ENCODE measurements at places on chromosomes 6 and 20. TPM values are rescaled to one million over a fixed set of nuclear protein-coding genes. Genes with fewer than 3 reads are reported as not detected.

TCF15 gene
- total RNA-seq = not detected

LY6G6F gene
- total RNA-seq = not detected

GPX5 gene
- not detected for total RNA-seq

DEFB118 gene
- not detected for total RNA-seq

FLRT3 gene
- total RNA-seq = 2.8 TPM

EPB41L1 gene
- 18.5 TPM for total RNA-seq

C20orf204 gene
- total RNA-seq = 1.7 TPM

NFATC2 gene
- total RNA-seq = 1.8 TPM

HDAC2 gene
- total RNA-seq = 55.3 TPM

TMEM14A gene
- 21.4 TPM for total RNA-seq

MRPL18 gene
- 50.6 TPM for total RNA-seq

RNF144B gene
- 10.9 TPM for total RNA-seq

ASIP gene
- total RNA-seq = 0.32 TPM

ADGRB3 gene
- total RNA-seq = 0.61 TPM

HDGFL1 gene
- total RNA-seq = not detected

TMEM170B gene
- 1.5 TPM for total RNA-seq

COL10A1 gene
- total RNA-seq = 73.0 TPM

HSPA1L gene
- 0.97 TPM for total RNA-seq

PCSK2 gene
- total RNA-seq = not detected

FOXC1 gene
- total RNA-seq = 2.3 TPM

UNC93A gene
- not detected for total RNA-seq

CLDN20 gene
- not detected for total RNA-seq

ENPP5 gene
- 0.65 TPM for total RNA-seq

CNR1 gene
- total RNA-seq = not detected
